ENCODE measurements at places on chromosomes 11 and 22. TPM values are rescaled to one million over a fixed set of nuclear protein-coding genes. Genes with fewer than 3 reads are reported as not detected.

The LIF gene
- total RNA-seq = 102 TPM

The ADM gene
- 0.27 TPM for total RNA-seq

The AMOTL1 gene
- total RNA-seq = 3.1 TPM

The FGF19 gene
- total RNA-seq = not detected

The CENPM gene
- total RNA-seq = 92.0 TPM

The SHISAL1 gene
- total RNA-seq = not detected

The THY1 gene
- not detected for total RNA-seq

The NADSYN1 gene
- 127 TPM for total RNA-seq

The GRAP2 gene
- 138 TPM for total RNA-seq

The DLG2 gene
- total RNA-seq = 0.85 TPM

The PKP3 gene
- not detected for total RNA-seq

The IFITM1 gene
- 1,306 TPM for total RNA-seq

The CHST1 gene
- not detected for total RNA-seq
